Activated T-helper 1 cell treated with Interleukin-2 at 50 U/mL for 16 hours (primary cell): ENCODE measurements at places on chromosomes 2 and 18.

GRCh38 chr18:31950583-31950982 lies 7.7 kb upstream of the TRAPPC8 start:
- DNase-seq, result no peak

GRCh38 chr2:154324601-154325000 lies 373.9 kb upstream of the KCNJ3 start:
- no peak for DNase-seq

DNA sequence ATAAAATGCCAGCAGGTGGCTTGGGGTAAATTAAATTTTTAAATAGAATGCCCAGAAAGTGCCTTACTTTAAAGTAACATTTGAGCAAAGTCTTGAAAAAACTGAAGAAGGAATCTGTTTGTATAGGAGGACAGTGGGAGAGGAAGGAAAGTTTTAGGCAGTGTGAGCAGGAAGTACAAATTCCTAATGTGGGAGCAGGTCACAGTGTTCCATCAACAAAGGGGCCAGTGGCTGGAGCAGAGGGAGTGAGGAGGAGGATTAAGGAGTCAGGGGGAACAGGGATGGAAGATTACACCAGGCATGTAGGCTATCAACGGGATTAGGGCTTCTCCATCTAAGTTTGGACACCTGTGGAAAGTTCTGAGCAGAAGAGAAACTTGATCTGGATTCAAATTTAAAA lies 439.2 kb upstream of the REG3G start:
- DNase-seq, result no peak

GRCh38 chr2:239621611-239622010 lies 220.8 kb upstream of the HDAC4 start:
- no peak for DNase-seq

- no peak for DNase-seq
These were observed 7.3 kb upstream of the MLPH start for GRCh38 chr2:237479747-237480146.

DNA sequence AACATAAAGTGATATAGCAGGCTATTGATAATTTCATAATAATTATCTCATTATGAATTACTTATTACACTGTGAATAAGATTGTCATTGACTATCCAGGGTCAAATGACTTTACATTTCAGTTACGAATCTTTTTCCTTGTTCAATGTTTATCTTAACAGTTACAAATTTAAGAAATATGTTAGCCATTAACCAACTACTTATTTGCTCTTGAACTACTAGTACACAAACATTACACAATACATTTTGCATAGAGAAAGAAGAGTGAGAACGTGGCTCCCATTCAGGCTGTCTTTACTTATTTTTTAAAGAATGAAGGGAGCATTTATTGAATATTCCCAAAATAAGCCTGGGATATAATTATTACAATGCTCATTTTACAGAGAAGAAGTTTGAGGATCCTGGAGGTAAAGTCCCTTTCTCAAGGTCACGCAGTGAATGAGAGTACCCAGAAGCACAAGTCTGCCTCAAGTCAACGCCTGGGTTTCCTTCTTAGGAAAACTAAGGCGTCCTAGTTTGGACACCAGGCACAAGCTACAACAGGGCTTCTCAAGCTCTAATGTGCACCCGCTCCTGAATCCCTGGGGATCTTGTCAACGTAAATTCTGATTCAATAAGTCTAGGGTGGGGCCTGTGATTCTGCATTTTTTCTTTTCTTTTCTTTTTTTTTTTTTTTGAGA lies 164.2 kb downstream of the FIGN start:
- no peak for DNase-seq

- DNase-seq, result no peak
These were observed 47.7 kb downstream of the RRM2 start for GRCh38 chr2:10170256-10170655.

- no peak for DNase-seq
These were observed 445.1 kb upstream of the TRIB2 start for GRCh38 chr2:12271589-12271984.

- DNase-seq, result no peak
These were observed 42.1 kb downstream of the EML4 start for GRCh38 chr2:42211291-42211690.

- no peak for DNase-seq
These were observed 78.0 kb upstream of the OTX1 start for GRCh38 chr2:62972601-62973000.

- no peak for DNase-seq
These were observed 86.0 kb upstream of the SNTG2 start for GRCh38 chr2:864501-865106.

GRCh38 chr2:150043172-150043500 lies 444.3 kb downstream of the RND3 start:
- DNase-seq, result no peak

- DNase-seq, result no peak
These were observed 150.3 kb upstream of the RASGRP3 start for GRCh38 chr2:33326100-33326499.

DNA sequence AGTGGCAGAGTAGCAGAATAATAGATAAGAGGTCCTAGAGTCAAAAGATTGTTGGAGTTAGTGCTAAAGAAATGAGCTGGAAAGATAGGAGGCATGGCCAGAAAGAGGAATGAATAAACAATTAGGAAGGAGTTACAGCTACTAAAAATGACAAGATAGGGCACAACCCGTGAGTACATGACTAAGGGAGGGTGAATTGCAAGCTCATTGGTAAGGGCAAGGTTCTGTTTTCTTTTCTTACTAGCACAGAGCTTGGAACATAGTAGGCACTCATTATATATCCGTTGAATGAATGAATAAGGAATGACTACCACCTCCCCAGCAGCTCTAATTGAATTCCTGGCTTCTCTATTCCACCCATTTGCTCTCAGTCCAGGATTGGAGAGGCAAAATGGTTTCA lies 5.7 kb upstream of the MARCO start:
- DNase-seq, result no peak

DNA sequence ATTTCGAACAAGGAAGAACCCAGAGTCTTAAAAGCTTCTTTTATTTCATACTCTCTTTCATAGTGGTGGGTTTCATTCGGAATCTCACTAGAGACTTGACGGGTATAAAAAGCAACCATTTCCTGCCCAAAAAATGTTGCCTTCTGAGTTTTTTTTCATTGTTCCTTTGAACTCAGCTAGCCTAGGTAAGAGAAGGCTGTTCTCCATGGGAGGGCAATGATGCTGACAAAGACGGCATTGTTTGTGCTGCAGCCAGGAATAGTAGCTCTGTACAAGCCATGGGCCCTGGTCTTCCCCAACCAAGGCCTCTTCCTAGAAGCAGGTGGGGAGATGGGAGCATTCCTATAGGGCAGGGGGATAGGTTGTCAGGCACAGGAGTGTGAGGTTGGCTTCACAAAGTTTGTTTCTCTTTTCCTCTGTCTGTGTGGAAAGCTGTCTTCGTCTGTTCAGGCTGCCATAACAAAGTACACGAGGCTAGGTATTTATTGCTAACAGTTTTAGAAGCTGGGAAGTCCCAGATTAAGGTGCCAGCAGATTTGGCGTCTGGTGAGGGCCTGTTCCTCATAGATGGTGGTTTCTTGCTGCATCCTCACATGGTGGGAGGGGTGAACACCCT lies 405.1 kb downstream of the NBAS start:
- DNase-seq, result no peak

- DNase-seq, result no peak
These were observed 9.8 kb upstream of the DNAJC27 start for GRCh38 chr2:24981411-24982136.

GRCh38 chr2:149125031-149125725 lies 86.7 kb downstream of the LYPD6B start:
- no peak for DNase-seq

DNA sequence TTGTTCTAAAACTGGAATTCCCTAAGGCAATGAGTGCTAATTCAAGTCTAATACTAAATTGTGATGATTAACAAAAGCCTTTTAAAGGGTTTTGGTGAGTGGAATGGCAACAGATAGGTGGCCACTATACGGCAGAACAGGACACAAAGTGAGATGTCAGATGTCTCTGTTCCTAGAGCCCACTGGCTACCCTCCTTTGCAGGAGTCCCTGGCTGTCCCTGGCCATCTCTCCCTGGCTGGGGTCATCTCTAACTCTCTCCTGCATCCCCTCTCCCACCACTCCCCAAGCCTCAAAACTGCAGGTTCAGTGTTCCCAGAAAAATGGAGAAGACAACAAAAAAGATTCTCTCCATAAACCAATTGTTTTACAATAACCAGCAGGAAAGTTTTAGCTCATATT lies 79.2 kb downstream of the MDH1 start:
- no peak for DNase-seq

GRCh38 chr2:239146011-239146641 lies 254.7 kb downstream of the HDAC4 start:
- no peak for DNase-seq

DNA sequence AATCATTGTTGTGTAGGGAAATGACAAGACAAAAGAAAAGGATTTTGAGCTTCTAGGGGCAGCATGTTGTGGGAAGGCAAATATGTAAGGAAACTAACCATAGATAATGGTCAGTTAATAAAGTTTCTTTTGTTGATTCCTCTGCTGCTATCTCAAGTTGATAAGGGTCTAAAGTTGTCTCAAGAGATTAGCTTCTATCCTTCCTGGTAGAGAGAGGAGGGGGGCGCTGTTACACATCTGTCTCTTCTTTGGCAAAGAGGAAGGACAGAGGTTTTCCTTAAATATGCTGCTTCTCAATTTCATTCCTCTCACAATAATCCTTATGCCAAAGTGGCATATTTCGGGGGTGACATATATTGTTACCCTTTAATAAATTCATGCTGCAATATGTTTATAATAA lies 944.0 kb downstream of the DPP10 start:
- DNase-seq, result no peak

GRCh38 chr2:25567406-25567805 lies 106.0 kb downstream of the DTNB start:
- no peak for DNase-seq

DNA sequence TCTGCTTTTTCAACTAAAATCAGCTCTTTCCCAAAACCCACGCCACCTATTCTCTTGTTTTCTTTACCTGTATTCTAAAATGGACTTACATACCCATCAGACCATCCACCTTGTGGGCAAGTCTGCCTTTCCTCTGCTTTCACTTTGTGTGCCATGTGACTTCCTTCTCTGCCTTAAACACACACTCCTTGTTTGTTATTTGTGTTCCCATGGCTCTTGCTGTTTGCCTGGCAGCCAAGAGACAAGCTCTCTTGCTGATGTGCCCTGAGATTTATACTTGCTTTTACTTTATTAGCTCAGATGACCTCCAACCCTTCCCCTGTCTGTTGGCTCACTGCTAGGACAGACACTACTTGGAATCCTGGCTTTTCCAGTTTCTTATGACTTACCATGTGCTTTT lies 309.7 kb upstream of the LRRTM4 start:
- no peak for DNase-seq

GRCh38 chr2:215958257-215958656 lies 55.1 kb downstream of the MREG start:
- DNase-seq, result no peak

DNA sequence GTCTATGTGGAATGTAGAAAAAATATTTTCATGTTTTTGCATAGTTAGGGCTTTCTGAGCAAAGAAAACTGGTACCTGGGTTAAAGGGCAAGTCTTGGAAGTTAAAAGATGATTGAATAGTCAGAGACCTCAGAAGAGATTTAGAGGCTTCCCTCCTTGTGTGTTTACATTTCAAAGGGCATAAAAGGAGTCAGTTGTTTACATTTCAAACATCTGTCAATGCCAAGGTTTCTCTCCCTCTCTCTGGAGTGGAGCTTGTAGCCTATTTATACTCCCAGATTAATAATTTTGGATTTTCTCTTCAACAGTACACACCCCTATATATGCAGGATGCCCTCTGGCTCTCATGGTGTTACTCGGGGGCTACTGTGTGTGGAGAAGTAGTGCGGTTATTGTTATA lies 8.6 kb downstream of the M1AP start:
- no peak for DNase-seq

DNA sequence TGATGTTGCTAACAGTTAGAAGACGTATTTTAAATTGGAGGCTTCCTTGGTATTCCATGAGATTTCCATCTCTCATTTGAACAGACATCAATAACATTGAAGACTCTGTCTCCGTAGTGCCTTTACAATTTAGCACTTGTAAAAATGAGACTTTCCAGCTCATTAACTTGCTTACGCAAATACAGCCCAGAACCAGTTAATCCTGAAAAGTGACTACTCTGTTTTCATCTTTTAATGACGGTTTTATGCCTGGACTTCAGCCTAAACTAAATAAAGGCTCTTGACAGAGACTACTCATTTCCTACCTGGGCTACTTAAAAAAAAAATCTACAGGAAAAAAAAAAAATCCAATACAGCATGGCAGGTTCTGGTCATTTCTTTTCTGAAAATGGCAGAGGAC lies 148.6 kb downstream of the LRATD1 start:
- DNase-seq, result no peak

GRCh38 chr2:1922402-1923025 lies 178.2 kb upstream of the PXDN start:
- no peak for DNase-seq

- DNase-seq, result no peak
These were observed 32.2 kb downstream of the KIF5C start for GRCh38 chr2:148907085-148907785.

- no peak for DNase-seq
These were observed 42.7 kb upstream of the ACTR3 start for GRCh38 chr2:113847144-113847543.

- no peak for DNase-seq
These were observed 88.5 kb downstream of the PTRHD1 start for GRCh38 chr2:24704692-24705091.

DNA sequence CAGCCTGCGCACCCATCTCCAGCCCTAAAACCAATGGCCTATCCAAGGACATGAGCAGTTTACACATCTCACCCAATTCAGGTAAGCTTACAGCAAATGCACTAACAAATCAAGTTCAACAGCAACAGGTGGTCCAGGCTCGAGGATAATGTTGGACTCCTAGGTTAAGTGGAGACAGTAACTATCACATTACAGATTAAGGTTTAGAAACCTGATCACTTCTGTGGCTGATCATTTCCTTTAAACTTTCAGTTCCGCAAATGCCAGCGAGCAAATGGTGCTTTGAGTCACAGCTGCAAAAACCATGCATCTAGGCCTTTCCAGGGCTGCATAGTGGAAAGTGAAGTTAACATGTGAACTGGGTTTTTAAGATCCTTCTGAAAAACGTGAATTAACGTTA lies 259.4 kb downstream of the GBX2 start:
- DNase-seq, result no peak

DNA sequence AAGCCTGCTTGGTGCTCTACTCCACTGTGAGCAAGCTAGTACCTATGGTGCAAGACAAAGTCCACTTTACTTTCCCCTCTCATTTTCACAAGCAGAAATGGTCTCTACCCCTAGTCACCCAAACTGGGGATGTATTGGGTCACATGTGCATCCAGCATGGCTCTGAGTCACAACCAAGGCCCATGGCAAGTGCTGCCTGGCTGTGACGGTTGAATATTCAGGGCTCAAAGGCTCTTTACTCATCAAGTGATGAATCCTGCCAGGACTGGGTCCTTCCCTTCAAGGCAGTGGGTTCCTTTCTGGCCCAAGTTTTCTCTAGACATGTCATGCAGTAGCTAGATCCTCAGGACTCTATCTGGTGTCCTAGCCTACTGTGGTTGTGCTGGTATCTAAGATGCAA lies 311.5 kb downstream of the DLGAP1 start:
- no peak for DNase-seq

GRCh38 chr2:86193901-86194567 lies 1.2 kb downstream of the IMMT start:
- DNase-seq, result no peak

GRCh38 chr2:63792530-63792929 lies 49.2 kb upstream of the UGP2 start:
- DNase-seq, result no peak
